NCI-H460 (cell line): ENCODE measurements at places on chromosomes 7 and 10. TPM values are rescaled to one million over a fixed set of nuclear protein-coding genes. Genes with fewer than 3 reads are reported as not detected.

DNA sequence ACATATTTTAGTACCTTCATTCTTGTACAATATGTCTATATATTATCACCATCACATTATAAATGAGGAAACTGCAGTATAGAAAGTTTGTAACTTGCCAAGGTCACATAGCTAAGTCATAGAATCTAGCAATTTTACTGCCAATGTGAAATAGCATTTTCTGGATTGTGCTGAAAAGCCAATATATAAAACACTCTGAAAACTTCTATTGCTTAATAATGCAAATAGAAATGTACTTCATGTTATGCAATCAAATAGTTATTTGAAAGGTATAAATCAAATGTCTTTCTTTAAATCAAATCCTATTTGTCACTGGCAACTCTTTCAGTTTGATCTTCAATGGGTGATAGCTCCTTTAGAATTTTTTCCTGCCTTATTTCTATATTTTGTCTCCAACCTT, 129.5 kb downstream of the TMEM26 start:
- DNase-seq, result no peak

The GPR22 gene
- total RNA-seq, result 3.3 and 4.0 TPM in 2 replicates

DNA sequence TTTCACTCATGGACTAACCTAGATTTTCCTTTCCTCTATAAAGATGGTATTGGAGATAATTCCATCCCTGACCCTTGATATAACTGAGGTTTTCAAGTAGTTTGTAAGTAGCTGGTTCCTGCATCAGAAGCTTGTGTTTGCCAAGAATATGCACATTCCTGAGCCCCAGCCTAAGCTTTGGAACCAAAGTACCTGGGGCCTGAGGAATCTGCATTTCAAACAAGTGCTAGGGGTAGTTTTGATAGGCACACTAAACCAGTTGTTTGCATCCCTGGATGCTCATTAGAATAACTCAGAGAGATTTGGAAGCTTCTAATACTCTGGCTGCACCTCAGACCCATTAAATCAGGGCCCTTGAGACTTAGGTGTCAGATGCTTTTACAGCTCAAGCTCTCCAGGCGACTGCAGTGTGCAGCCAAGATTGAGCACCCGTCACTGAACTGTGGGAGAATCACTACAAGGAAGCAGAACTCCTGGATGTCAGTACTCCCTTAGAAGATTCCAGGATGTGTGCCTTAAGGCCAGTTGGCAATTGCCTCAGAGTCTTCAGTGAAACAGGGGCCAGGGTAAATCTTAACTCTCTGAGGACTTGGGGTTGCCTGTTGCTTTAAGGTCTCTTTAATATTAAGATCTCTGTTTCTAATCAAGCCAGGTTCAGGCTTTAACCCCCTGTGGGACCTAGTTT, 565.0 kb downstream of the REEP3 start:
- no peak for DNase-seq

The TDRD1 gene
- total RNA-seq, result not detected in 2 replicates

DNA sequence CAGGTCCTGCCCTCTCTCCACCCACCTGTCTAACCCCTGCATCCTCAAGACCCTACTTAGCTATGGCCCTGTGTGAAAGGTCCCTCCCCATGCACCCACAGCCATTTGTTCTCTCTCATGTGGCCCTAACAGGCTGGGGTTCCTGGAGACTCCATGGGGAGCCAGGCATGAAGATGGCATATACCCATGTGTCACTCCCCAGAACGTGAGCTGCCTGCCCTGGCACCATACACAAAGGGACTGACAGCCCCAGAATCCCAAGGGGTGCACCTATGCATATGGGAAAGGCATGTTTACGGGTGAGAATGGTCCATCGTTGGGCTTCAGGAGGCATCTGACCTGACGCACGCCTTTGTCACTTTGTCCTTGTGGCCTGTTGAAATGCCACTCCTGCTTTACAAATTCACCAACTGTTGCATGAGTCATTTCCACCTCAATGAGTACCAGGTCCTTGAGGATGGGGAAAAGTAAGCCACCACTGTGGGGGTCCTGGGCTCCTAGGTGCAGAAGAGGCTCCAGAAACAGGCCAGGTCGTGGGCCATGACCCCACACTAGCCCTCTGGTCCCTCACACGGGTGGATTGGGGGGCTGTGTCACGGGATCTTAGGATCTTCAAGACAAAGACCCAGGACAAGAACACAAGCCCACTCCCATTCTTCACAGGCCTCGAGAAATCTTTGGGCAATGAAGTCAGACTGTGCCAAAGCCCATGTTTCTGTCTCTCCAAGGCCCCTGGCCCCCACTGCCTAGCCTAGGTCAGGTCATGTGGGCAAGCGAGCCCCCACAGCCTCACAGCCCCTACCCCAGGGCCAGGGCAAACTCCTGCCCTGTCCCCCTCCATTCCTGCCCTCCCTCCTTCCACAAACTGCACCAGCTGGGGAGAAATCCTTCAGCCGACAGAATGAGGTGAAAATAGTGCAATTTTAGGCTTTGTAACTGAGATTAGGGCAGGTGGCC, 8.6 kb downstream of the GPRIN2 start:
- no peak for DNase-seq
